ENCODE measurements at places on chromosomes 7 and 10.

DNA sequence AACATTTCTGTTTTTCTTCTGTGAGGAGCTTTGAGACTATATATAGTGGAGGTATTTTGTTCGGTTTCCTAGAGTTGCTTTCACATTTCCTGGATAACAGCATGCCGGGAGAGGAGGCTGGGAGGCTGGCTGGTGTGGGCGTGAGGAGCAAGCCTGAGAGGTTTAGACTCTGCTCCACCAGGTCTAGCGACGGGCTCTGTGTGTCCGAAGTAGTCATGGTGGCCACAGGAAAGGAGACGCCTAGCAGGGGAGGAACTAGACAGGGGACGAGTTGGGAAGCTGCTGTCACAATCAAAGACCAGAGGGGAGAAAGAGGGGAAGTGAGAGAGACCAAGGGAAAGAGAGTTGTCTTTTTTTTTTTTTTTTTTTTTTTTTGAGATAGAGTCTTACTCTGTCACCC is 19.6 kb downstream of the PTPRE start:
- no peak for DNase-seq

- no peak for DNase-seq
Measured at GRCh38 chr7:159310457-159311171, 165.9 kb upstream of the VIPR2 start.

GRCh38 chr7:127904670-127904985 is 126.6 kb downstream of the LRRC4 start:
- no peak for DNase-seq

DNA sequence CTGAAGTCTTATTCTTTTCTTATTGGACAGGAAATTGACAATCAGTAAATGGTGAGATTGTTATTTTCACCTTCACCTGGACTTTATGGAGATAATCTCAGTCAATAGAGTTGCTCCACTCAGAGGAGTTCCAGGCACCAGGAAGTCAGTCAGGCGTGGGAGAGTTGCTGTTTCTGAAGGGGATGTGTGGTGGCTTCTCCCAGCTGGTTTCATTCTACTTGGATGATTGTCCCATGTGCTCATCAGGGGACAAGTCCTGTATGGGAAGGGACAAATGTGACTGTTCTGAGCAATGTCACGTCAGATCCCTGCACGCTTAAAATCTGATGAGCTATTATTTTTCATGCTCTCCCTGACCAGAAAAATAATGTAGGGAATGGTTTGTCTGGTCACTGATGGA is 222.5 kb upstream of the PITRM1 start:
- no peak for DNase-seq

DNA sequence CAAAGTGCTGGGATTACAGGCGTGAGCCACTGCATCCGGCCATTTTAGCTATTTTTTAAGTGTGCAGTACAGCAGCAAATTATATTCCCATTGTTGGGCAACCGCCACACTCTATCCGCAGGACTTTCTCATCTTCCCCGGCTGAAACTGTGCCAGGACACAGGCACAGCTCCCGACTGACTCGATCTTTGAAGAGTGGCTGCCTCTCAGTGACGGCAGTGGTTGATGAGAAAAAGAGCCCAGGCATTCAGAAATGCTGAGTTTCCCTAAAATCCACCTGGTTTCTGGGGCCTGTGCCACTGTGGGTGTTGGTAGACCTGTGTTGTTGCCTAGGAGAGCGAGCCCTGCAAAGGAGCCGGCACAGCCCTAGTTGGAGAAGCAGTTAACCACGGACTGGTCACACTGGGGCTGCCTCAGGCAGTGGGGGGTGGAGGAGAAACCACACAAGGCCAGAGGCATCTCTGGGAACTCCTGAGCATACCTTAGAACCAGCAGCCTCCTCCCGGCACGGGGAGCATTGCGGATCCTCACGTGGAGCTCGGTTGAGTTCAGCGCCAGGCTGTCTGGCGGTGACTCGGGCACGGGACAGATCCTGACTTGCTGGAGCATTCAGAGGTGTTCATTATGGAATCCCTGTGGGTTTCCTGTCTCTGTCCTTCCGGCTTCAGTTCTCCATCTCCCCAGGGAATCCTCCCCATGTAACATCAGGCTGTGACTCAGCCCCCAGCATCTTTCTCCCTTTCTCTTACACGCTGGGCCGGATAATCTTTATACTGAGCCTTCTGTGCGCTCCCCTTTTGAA is 16.2 kb downstream of the PFKFB3 start:
- DNase-seq = no peak

- DNase-seq = no peak
Measured at GRCh38 chr10:25901199-25901598, 32.8 kb upstream of the MYO3A start.

DNA sequence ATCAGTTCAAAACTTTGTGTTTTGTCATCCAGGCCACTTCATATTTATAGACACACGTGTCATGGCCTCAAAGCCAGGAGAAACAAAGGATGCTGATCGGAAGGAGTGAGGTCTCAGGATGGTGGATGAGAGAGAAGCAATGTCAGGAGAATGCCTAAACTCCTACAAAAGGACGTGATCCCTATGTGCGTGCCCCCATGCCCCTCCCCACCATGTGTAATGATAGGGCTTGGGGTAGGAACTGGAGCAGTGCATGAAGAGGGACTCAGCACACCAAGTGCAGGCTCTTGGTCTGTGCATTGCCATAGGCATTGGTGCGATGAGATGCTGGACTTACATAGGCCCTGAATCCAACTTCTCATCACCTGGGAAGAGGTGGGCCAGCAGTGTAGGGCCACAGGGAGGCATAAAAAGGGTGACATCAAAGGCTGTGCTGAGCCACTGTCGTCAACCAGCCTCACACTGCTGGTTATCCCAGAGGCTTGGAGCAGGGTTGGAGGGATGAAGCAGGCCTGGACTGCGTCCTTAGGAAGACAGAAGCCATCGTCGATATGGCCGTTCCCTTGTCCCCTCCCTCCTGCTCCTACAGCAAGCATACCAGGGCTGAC is 46.9 kb upstream of the GDF10 start:
- no peak for DNase-seq

GRCh38 chr7:91436655-91437054 is 172.4 kb downstream of the FZD1 start:
- no peak for DNase-seq

GRCh38 chr7:73451780-73452398 is 18.3 kb downstream of the FZD9 start:
- peak; percentile 56 for DNase-seq

- DNase-seq = no peak
Measured at GRCh38 chr7:7696458-7697119, 21.8 kb downstream of the RPA3 start.

DNA sequence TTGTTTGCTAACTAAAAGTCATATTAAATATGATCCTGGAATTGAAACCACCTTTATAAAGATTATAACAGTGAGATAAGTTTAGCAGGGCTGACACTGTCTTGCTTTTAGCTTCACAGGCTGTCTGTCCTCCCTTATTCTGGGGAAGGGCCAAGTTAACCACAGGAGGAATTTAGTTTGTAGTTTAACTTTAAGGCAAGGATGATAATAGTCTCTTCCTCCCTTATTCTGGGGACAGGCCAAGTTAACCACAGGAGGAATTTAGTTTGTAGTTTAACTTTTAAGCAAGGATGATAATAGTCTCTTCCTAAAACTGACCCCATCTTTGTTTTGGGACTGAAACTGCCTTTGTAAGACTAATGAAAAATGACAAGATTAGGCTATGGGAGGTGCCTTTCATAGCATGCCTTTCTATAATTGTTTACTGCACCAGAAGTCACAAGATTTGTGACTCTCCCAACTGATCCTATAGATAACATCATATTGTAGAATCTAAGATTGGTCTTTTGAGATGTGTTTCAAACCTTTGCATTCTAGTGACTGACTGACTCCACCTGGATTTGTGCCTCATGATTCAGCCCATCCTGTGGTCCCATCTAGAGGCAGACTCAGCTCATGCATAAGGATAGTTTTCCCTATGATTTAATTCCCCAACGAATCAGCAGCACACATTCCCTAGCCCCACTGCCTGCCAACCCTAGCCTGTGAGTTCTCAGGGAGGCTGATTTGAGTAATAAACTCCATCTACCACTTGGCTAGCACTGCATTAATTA is 212.0 kb downstream of the MAGI2 start:
- no peak for DNase-seq

- no peak for DNase-seq
Measured at GRCh38 chr7:45663167-45663921, 89.2 kb downstream of the ADCY1 start.

DNA sequence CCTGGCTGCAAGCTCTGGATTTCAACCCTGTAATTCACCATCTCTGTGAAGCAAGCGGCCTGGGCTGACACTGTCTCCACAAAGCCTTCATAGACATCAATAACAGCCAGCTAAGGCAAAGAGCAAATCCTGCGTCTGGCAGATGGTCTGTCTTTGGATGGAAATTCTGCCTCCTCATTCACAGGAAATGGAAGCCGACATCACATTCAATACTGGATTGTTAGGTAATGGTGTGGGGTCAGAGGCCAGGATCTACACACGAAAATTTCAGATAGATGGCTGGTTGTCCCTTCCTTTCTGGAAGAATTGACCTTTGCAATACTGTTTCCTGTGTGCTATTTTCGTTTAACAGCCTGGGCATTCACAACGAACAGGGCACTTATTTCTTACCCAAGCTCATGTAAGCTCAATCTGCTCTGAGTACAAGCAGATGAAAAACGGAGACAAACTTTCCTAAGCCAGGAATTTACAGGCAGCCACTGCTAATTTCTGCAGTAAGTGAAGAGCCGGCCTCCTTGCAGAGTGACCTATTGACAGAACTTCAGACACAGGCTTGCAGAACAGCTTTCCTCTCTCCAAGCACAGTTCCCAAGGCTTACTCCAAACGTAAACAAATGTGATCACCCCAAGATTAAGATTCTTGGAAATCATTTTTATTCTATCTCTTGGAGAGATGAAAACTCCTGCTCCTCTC is 3.1 kb upstream of the ADAM12 start:
- DNase-seq = no peak

GRCh38 chr10:104806801-104807200 is 165.7 kb downstream of the SORCS3 start:
- DNase-seq = no peak

- no peak for DNase-seq
Measured at GRCh38 chr7:35792873-35793489, 7.9 kb upstream of the SEPTIN7 start.

- no peak for DNase-seq
Measured at GRCh38 chr10:125160856-125161706, 718 bp upstream of the CTBP2 start.

DNA sequence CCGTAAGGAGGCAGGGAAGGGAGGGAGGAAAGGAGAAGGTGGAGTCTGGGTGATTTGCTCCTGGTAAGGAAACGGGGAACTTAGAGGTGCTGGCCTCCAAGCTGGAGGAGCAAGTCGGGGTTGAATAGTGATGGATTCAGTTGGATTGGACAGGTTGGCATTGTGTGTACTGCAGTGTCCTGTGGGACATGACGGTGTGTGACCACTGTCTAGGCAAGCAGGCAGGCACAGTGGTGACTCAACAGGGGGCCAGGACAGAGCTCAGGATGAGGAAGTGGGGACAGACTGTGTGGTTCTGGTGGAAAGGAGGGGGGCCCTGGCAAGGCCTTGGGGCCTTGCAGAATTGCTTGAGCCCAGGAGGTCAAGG is 48.8 kb downstream of the COL26A1 start:
- DNase-seq = no peak

- DNase-seq = no peak
Measured at GRCh38 chr10:6491841-6492609, 88.1 kb downstream of the PRKCQ start.

DNA sequence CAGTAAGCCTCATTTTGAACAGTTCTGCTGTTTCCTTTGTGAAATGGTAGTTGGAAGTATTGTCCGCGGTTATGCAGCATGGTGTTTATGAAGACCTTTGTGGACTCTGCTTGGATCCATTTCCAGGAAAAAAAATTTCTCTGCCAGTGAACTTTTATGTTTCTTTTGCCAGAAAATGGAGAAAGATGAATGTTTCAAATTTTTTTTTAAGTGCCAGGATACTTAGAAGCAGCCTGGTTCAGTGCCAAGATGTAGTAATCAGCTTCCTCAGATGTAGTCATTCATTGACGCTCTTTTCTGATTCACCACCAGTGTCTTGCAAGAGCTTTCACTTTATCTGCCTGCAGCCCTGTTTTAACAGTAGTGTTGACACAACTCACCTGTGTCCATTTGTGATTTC is 258.2 kb downstream of the SDK1 start:
- DNase-seq = peak; percentile 76

DNA sequence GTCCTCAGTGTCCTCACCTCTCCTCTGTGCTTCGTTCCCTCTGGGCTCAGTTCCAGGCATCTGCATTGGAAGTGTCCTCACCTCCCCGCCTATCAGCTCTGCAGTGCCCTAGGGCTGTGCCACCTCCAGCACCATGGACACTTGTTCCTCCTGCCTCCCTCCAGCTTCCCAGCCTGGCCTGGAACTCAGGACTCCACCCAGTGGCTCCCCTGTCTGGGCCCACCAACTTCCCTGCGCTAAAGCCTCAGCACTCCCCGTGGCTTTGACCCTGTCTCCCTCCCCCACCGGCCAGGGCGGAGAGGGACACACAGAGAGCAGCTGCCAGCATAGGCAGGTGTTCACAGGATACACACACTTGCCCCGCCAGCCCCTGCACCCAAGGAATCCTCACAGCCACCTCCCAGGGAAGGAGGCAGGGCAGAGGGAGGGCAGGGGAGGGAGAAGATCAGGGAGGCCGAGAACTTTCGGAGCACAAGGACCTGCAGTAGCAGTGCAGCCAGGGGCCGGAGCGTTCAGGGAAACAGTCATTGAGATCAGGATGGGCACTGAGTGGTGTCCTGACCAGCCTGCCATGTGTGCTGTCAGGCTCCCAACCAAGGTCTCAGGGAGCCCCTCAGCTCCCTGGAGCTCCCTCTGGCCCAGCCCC is 31.3 kb downstream of the ANXA8 start:
- no peak for DNase-seq

GRCh38 chr7:12728192-12728538 is 40.7 kb downstream of the ARL4A start:
- peak; percentile 88 for DNase-seq

DNA sequence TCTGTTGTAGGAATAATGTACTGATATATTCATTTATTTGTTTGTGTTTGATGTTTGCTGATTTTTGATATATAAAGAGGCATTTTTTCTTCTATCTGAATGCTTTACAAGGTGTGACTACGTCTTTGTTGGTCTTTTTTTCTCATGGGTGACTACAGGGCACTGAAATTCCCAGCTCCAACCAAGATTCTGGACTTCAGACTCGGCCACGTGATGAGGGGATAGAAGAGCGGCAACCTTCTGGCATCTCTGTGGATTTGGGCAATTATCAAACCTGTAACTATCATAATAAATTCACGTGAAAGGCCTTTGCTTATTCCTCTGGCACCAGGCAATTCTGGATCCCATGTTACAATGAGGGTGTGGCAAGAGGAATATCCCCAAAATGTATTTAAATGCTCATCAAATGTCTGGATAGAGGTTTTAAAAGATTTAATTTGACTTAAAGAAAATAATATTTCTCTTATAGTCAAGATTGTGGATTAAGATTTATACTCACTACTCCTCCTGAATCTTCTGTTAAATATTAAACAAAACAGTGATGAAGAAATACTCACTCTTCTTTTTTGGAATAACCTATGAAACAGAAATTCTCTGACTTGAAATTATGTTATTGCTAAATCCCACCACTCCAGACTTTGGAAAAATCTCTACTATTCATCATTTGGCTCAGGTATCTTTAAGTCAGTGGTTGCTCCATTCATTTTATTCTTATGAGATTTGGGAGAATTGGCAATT is 276.3 kb downstream of the GPR37 start:
- no peak for DNase-seq

- DNase-seq = no peak
Measured at GRCh38 chr10:13382703-13383398, 34.8 kb upstream of the SEPHS1 start.

All from glomerular endothelial cell (primary cell).